ENCODE measurements at places on chromosomes 12 and 14. TPM values are rescaled to one million over a fixed set of nuclear protein-coding genes. Genes with fewer than 3 reads are reported as not detected.

The ALKBH1 gene
- 6.4 TPM for total RNA-seq

The KNTC1 gene
- total RNA-seq = 4.5 TPM

The TMEM132C gene
- 6.5 TPM for total RNA-seq

The PMCH gene
- total RNA-seq = not detected

The PWP1 gene
- total RNA-seq = 69.1 TPM

The DAO gene
- not detected for total RNA-seq

The NKX2-1 gene
- total RNA-seq = not detected

The ERO1A gene
- total RNA-seq = 38.1 TPM

The YLPM1 gene
- 30.9 TPM for total RNA-seq

The SLC10A1 gene
- total RNA-seq = not detected

The NCAPD2 gene
- 85.5 TPM for total RNA-seq

The KIF21A gene
- total RNA-seq = 2.9 TPM

The ADAMTS20 gene
- not detected for total RNA-seq

The CSRP2 gene
- 12.5 TPM for total RNA-seq

The PTPRQ gene
- 0.10 TPM for total RNA-seq
